ENCODE measurements at places on chromosomes 7 and 10.

- no peak for DNase-seq
Measured at GRCh38 chr10:11249152-11249807, 231.6 kb downstream of the CELF2 start.

DNA sequence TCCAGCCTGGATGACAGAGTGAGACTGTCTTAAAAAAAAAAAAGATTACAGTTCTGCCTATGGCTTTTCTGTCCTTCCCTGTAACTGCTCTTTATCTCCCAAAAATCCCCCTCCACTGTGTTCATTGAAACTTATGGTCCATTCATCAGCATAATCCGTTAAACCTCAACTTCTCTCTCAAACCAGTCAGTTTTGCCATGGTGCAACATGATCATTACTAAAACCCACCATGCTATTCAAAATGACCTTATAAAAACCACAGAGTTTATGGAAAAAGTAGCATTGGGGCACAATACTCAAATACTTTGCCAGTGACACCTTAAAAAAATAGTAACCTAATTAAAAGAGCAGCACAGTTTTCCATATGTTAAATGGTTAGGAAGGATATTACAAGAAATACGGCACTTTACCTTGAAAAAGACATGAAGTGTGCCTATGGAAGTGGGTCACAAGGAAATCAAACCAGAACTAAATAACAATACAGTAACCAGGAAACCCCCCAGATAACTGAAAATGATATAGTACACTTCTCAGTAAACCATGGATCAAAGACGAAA is 74.0 kb upstream of the ST8SIA6 start:
- DNase-seq: no peak

DNA sequence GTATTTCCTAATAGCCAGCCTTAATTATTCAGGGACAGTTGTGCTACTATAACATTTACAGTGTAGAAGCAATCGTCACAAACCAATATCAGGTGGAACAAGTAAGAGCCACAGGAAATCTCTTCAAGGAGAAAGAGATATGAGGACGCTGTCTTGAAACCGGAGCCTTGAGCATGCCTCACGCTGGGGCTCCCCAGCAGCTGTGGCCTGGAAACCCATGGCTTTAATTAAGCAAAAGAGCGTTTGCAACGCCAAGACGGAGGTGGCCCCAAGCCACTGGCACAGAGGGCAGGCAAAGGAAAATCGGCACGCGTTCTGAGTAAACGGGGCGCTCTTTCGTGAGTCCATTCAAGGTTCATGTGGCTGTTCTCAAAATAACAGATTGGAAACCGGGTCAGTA is 84.4 kb downstream of the C10orf90 start:
- DNase-seq: no peak

DNA sequence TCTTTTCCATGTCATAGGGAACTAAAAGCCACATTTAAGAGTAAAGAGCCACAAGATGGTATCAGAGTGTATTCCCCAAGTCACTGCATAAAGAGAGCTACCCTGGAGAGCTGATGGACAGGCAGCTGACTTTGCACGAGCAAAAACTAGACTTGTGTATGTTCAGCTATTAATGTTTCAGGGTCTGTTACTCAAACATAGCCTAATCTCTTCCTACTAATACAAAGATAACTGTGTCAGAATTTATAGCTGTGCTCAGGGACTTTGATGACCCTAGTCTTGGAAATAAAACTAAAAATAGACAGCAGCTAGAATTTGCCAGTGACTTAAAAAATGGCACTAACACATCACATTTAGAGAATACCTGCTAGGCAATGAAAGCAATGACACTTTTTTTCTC is 45.5 kb upstream of the LRRTM3 start:
- no peak for DNase-seq

GRCh38 chr10:13790196-13790595 is 203.4 kb downstream of the PRPF18 start:
- no peak for DNase-seq

- DNase-seq: no peak
Measured at GRCh38 chr7:152979376-152979775, 219.8 kb downstream of the ACTR3B start.

DNA sequence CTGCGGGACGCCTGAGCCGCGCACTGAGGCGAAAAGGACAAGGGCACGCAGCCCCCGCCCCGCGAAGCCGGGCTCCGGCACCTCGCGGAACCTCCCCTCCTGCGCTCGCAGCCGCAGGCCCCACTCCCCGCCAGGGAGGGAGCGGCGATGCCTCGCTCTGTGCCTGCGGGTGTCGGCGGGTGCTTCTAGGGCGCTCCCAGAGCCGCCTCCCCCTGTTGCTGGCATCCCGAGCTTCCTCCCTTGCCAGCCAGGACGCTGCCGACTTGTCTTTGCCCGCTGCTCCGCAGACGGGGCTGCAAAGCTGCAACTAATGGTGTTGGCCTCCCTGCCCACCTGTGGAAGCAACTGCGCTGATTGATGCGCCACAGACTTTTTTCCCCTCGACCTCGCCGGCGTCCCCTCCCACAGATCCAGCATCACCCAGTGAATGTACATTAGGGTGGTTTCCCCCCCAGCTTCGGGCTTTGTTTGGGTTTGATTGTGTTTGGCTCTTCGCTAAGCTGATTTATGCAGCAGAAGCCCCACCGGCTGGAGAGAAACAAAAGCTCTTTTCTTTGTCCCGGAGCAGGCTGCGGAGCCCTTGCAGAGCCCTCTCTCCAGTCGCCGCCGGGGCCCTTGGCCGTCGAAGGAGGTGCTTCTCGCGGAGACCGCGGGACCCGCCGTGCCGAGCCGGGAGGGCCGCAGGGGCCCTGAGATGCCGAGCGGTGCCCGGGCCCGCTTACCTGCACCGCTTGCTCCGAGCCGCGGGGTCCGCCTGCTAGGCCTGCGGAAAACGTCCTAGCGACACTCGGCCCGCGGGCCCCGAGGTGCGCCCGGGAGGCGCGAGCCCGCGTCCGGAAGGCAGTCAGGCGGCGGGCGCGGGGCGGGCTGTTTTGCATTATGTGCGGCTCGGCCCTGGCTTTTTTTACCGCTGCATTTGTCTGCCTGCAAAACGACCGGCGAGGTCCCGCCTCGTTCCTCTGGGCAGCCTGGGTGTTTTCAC is 519 bp downstream of the ITGB8 start:
- no peak for DNase-seq

- DNase-seq: no peak
Measured at GRCh38 chr7:82234457-82235049, 209.0 kb downstream of the CACNA2D1 start.

DNA sequence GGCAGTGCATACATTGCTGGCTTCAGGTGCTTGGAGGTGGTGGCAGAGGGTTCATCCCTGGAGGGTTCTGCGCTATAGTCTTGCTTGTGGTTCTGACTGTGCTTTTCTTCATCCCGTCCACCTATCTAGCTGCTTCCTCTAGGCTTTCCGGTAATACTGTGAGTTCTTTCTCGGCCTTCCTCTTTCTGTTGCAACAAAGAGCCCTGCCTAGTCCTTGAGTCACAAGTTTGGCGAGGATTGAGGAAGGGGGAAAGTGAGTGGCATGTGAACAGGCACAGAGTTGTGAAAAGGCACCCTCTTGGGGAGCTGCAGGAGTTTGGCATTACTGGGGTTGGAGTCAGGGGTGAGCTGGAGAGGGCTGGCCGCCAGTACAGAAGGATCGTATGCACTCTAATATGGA is 123.0 kb downstream of the SH2D4B start:
- DNase-seq: no peak

DNA sequence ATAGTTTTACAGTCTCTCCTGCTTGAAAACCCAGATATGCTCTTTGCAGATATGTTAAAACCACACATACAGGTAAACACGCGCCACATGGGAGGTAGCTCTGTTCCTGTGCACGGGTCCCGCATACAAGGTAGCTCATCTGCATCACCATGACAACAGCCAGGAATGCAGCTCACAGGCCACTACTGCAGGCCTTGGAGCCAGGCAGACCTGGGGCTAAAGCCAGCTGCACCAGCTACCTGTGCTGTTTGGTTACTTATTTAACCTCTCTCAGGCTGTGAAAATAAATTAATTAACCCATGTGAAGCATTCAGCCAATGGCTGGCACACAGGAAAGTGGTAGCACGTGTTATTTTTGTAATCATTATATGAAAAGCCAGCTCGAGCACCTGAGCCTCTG is 428.3 kb downstream of the TNS3 start:
- no peak for DNase-seq

- no peak for DNase-seq
Measured at GRCh38 chr7:137846549-137846826, 286 bp downstream of the DGKI start.

DNA sequence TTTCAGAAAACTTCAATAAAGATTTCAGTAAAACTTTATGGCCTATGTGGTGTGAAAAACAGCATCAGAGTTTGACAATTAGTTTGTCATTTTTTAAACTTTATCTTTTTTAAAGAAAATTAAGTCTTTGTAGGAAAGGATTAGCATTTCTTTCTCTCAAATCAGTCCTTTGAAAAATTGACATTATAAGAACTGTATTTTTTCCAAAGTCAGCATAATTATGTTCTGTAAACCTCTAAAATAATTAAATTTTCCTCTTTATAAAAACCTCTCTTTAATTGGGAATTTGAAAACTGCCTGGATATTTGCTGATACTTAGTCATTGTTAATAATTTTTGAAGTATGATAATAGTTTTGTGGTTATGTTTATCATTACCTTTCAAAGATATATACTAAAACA is 226.7 kb upstream of the KAT6B start:
- DNase-seq: no peak

GRCh38 chr10:116760919-116761318 is 18.6 kb upstream of the HSPA12A start:
- DNase-seq: no peak

- DNase-seq: no peak
Measured at GRCh38 chr10:22246680-22247391, 29.0 kb upstream of the EBLN1 start.

DNA sequence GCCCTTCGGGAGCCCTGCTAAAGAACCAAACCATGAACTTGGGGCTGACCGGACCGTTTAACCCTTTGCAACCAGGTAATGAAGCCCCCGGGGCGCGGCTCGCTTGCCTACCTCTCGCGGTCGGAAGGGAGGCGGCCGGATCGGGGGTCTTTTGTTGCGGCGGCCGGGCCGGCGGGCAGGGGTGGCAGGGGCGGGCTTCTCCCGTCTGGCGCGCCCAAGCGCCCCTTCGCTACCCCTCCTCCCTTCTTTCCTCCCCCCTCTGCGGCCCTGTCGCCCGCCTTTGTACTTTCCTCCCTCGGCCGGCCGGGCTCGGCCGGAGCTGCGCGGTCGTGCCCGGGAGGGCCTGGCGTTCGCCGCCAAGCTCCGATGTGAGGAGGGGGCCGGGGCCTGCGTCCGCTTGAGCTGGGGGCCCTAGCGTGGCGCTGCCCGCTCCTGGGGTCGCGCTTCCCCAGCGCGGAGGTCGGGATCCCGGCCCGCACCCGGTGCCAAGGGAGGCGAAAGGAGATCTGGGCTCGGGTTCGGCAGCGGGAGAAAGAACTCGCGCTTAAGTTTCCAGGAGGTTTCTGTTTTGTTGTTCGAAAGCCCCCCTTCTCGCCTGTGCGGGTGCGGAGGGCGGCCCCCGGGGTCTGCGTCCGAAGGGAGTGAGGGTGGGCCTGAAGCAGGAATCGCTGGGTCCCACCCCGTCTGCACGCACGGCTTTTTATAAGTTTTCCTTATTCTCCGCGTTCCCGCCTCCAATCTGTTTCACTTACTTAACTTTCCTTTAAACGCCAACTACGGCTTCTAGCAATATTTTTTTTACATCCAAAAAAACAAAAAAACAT is 436.8 kb upstream of the GALNT17 start:
- no peak for DNase-seq

- DNase-seq: peak; percentile 24
Measured at GRCh38 chr10:43816351-43817321, 168.0 kb upstream of the ZNF32 start.

DNA sequence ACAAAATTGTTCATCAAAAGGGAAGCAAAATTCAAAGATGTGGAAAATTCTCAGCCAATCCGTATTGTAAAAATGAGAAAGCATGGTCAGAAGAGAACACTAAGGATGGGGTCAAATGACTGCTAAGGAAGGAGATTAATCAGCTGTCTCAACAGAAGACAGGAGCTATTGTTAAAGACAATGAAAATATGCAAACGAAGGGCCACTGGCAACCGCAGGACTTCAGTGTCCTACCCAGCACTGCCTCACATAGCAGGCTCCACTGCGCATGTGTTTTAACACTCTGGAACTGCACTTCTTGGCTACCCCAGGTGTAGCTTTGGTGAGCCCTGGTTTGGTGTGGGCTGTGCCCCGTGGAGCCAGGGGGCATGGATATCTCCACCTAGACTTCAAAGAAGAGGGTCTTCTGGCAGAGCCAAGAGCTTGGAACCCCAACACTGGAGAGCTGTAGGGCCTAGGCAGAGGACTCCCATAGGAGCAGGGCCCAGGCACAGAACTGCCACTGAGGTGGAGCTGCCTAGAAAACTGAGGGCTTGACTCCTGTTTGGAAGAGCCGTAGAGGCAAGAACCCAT is 176.2 kb upstream of the GDF10 start:
- DNase-seq: no peak

DNA sequence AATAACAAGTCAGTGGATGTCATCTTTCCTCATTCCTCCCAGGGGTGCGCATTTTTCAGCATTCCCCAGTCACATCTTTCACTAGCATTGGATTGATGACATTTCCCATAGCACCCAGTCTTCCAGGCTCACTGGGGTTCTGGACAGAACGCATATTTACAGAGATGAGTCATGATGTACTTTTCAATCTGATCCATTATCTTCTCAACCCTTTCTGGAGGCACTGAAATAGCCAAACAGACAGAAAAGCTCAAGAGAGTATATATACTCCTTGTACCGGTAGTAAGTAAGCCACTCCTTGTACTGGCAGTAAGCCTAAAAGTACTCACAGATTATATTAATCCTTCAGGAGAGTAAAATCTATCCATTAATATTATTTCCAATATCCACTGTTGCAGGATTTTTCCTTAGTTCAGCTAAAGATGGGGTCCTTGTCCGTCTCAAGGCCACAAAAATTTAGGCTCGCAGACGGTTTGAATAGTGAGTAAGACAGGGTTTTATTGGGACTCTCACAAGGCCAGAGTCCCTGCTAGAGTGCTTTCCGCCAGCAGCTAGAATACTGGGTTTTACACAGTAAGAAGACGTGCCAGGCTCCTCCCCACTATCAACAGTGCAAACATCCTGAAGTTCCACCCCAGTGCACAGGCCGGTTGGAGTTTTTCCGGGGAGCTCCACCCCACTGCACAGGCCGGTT is 60.8 kb downstream of the MDH2 start:
- DNase-seq: no peak

GRCh38 chr7:14793151-14793550 is 109.4 kb downstream of the DGKB start:
- no peak for DNase-seq

- DNase-seq: no peak
Measured at GRCh38 chr10:46542567-46543465, 13.6 kb downstream of the GPRIN2 start.

DNA sequence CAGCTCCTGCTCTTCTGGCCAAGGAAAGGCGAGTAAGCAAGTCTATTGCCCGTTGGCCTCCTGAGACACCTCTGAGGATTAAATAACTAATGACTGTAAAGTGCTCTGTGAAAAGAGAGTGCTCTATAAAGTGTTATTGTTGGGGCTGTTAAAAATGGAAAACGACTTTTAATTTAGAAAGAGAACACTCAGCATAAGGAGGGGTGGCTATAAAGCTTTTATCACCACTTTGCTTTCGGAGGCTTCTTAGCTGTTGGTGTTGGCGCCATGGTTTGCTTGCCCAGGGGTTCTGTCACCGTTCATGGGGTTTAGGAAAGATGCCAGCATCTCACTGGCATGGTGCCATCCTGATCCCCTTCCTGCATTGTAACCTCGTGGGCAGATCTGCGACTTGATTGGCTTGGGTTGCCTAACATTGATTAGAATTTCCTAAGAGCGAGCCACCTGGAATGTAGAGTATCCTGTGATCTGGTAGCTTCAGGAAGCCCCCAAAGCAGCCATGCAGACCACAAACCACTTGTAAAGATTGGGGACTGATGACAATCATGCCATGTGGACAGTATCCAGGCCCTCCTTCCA is 509.9 kb downstream of the LRMDA start:
- no peak for DNase-seq
